IPS DF 6.9 (cell line): ENCODE measurements at places on chromosomes 2 and 18.

DNA sequence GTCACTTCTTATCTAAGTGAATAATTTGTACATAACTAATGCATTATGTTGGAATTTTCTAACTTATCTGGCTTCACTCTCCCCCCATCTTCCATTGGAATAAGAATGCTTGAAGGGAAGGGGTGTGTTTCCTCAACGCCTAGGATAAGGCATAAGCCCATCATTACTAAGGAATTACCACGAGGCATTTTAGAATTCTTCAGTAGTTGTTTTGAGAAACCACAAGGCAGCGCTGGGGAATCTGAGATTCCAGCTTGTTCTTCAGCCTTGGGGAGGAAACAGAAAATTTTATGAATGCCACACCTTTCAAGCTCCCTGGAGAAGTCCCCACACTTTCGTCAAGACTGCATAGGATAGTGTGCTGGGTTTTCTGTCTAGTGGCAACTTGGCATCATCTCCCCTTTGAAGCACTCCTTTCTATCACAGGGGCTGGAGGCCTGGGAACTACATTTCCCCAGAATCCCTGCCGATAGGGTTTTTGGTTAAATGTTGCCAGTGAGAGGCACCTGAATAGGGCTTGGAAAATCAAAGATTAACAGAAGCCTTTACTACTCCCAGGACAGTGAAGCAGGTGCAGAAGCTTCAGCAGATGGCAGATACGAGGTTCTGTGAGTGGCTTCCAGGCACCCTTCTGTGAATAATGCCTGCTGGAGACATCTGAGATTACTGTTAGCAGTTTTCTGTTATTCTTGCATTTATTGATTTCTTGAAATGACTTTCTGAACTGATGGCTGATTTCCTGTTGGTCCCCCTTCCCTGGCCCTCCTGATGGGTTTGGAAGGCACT, 192.7 kb upstream of the REV1 start:
- DNase-seq: no peak

- no peak for DNase-seq
Observed at GRCh38 chr2:40213619-40214018, 238.3 kb downstream of the SLC8A1 start.

DNA sequence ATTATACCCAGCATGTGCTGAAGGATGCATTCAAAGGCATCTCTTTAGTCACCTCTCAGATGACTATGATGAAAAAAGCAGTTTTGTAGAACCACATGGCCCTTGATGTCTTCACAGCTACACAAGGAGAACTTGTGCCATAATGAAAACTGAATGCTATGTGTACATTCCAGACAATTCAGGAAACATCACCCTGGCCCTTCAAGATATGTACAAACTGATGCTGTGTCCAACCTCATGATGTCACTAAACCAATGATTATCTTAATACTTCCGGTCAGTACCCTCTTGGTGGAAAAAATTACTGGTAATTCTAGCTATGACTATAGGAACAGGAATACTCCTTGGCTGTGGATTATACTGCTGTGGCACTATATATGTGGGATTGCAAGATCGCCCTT, 20.0 kb downstream of the DUSP11 start:
- no peak for DNase-seq

GRCh38 chr2:142535311-142535710, 342.2 kb upstream of the KYNU start:
- DNase-seq: no peak

- DNase-seq: peak; percentile 16
Observed at GRCh38 chr2:220053919-220054318, 426.5 kb downstream of the SLC4A3 start.

DNA sequence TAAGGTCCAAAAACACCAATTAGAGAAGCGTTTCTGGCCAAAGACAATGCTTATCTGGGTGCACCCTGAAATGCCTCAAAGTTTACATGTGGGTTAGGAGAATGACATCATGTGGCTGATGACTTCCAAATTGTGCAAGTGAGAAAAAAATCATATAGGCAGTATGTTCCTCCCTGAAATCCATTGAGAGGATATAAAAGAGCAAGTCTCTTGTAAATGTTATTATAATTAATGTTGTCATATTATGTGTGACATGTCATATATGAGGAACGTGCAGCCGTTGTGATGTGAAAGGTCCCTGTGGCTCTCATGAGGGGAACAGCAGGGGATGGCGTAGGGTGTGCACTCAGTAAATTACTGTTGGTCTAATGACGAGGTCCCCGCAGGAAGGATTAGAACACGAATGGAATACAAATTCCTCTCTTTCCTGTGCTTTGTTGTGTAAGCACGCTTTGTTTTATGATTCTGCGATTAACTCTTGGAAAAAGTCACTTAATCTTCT, 290.8 kb downstream of the PRKCE start:
- DNase-seq: no peak

- DNase-seq: no peak
Observed at GRCh38 chr2:15042801-15043217, 410.3 kb downstream of the LRATD1 start.

GRCh38 chr2:239429473-239430350, 28.9 kb upstream of the HDAC4 start:
- no peak for DNase-seq
